CD4-positive, alpha-beta T cell treated with Interleukin-12 subunit alpha and Interleukin-12 subunit beta, for 1 hour (primary cell): ENCODE measurements at places on chromosomes 4 and X.

DNA sequence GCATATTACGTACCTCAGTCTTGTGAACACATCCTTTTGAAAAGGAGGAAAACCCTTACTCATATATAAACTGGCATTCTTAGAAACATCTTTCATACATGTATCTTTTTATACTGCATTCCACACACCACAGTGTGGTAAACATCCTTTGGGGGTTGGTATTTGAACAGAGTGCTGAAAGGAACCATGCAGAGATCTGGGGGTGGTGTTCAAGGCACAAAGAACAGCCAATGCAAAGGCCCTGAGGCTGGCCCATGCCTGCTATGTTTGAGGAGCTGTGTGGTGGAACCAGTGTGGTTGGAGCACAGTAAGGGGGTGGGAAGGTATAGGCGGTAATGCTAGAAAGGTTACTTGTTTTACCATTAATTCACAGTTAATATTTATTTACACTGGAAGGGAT lies 2.0 kb downstream of the ELK1 start:
- no peak for DNase-seq

GRCh38 chr4:151671541-151672059 lies 89.2 kb downstream of the GATB start:
- no peak for DNase-seq

GRCh38 chr4:94428884-94429283 lies 22.9 kb upstream of the PDLIM5 start:
- no peak for DNase-seq

DNA sequence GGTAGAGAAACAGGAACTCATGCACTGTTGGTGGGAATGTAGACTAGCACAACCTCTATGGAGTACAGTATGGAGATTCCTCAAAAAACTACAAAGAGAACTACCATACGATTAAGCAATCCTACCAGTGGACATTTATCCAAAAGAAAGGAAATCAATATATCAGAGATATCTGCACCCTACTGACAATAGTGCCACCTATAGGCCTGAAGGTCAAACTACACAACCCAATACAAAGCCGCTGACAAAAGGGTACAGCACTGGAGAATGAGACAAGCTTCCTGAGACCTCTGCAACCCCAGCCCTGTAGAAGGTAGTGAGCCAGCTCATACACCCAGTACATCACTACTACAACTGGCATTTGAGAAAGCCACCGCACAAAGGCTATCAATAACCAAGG lies 67.1 kb downstream of the CBR4 start:
- DNase-seq, result peak; percentile 8

DNA sequence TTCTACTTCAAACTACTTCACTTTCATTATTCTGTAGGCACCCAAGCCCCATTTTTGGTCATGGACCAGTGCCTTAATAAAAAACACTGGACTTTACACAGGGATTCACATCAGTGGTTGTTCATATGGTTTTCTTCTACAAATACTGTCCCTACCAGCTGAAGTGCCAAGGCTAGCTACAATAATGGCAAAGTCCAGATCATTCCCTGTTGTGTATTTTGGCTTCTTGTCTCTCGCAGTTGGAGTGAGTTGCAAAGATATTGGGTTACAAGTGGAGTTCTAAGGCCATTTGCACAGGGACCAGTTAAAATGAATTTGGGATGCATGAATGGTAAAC lies 16.7 kb upstream of the ANKRD17 start:
- DNase-seq, result no peak

DNA sequence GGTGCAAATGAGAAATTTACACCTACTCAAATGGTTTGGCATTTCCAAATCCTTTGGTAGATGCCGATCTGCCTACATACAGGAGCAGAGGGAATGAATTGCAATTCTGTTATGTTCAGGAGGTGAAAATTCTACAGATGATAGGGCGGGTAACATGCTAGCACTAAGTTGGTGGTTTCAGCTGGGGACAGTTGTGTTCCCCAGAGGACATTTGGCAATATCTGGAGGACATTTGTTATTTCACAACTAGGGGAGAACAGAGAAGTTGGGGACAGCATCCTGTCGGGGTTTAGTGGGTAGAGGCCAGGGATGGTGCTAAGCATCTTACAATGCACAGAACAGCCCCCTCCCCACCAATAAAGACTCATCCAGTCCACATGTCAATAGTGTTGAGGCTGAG lies 96.5 kb upstream of the PUDP start:
- DNase-seq, result no peak

GRCh38 chr4:156971676-156972378 lies at the start of gene PDGFC:
Gene PDGFC, minus strand, starts transcription at chr4:156971799. Its CDS starts 896 bp downstream, at chr4:156970903.
- peak; percentile 1 for DNase-seq

DNA sequence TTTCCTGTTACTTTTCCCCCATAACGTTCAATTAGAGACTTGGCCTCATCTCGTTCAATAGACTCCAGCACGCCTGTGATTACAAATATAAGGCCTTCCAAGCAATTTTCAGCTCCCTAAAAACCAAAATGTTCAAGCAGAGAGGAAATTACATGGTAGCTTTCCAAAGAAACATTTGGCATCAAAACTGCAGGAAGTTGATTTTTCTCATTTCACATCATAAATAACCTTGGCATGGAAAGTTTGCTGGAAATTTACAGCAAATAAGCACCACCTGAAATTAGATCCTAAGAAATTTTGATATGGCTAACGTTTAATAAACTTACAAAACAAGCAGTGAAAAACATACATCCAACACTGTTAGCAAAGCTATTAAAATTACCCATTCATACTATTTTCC lies 53.3 kb downstream of the RFC1 start:
- no peak for DNase-seq

DNA sequence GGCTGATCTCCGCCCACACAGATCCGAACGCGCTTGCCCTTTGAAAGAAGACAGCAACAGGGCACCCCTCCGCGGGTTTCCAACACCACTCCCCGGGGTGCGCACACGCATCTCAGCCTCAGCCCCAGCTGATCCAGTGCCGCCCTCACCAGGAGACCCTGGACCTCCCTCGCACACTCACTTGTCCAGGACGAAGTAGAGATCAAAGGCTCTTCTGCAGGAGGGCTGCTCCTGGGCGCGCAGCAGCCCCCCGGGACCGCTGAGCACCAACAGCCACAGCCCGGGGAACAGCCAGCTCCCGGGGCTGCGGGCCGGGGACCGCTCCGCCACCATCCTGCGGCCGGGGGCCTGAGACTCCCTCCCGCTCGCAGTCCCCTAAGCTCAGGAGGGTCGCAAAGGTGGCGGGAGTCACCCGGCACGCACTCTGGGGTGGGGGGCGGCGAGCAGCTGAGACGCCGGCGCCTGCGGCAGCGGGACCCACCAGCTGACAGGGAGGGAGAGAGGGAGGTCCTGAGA lies 743 bp downstream of the ANTXR2 start:
- DNase-seq, result peak; percentile 67

- DNase-seq, result no peak
These were observed 221.2 kb downstream of the MID1 start for GRCh38 chrX:10399043-10399741.

DNA sequence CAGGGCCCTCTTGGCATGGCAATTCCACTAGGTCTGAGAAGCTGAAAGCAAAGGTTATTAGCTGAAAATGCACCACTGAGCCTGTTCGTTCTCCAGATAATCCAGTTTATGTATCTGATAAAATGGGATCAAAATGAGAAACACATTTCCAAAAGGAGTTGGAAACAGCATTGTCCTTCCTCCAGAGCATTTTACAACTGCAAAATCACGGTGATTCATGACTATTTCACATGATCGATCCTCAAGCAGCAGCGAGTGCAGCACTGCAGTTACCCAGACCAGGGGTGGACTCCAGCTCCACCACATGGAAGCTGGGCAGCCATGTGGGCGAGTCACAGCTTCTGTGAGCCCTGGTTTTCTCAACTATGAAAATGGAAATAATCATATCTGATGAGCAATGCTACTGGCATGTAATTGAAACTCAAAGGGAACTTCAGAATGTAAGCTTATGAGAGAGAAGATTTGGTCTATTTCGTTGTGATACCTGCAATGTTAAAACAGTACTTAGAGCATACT lies 78.7 kb upstream of the MSX1 start:
- DNase-seq, result no peak

DNA sequence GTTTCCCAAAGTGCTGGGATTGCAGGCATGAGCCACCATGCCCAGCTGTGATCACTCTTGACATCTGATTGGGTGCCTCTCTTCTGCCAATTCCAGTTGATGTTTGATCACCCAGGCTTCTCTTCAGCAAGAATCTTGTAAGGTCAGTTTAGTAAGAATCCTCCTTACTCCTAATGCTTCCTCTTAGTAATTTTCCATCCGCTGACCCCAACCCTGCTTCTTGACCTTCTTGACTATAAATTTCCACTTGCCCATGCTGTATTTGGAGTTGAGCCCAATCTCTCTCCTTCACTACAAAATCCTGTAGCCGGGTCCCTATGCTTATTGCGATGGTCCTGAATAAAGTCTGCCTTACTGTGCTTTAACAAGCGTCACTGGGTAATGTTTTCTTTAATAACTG lies 75.4 kb downstream of the DDIT4L start:
- DNase-seq, result no peak

GRCh38 chr4:110978761-110979160 lies 355.9 kb upstream of the PITX2 start:
- no peak for DNase-seq
